HS-27A (cell line): ENCODE measurements at places on chromosomes 6 and 20.

- no peak for DNase-seq
Observed at GRCh38 chr6:115270953-115271352, 789.7 kb downstream of the FRK start.

DNA sequence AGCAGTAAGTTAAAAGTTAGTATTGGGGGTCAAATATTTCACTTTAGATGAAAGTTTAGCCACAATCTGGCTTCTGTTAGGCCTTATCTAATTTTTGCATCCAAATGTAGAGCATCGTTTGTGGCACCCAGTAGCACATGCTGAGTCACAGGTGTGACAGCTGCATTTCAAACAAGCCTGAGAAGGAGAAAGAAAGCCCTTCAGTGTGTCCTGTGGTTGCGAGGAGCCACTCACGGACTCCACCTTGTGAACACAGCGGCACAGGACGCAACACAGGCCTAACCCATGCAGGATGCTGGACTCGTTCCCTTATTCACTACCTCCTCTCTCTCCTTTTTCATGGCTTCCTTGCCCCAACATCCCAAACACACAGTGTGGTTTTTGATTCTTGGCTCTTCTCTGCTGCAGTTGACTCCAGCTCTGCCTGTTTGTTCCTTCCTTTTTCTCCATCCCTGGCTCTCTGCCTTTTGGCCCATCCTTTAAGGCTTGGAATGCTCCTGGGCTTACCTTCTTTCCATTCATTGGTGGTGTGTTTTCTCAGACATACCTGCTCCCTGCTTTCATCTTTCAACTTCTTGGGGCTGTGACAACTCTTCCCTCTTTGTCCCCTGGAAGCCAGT, 124.2 kb downstream of the SLC16A10 start:
- no peak for DNase-seq

DNA sequence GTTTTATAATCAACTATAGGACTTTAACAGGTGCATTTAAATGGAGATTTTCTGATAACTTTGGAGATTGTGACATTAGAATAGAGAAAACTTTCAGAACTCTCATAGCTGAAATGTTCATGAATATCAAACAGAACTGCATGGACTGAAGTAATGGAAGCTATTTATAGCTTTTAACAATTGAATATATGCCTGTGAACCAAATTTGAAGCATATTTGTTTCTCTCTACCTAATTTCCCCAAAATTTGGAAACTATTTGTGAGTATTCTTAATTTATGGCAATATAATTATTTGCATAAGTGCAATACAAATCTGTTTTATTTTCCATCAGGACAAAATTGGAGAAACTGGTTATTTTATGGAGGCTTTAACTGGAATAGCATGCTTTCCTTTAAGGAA, 96.6 kb downstream of the PLG start:
- no peak for DNase-seq

DNA sequence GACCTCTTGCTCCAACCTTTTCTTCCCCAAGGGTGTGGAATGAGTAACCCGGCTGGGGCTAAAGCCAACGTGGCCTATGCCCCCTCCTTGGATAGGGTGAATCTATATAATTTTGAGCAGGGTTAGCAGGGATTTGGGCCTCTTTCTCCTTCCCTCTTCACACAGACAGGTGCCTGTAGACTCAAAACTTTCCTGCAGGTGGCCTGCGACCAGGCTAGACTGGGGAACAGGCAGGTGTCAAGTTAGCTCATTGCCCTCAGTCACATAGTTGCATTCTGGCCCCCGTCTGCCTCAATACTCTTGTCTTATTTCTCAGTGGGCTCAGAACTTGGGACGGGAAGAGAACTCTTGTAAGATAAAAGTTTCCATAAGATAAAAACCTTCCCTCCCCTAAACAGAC, 243.0 kb downstream of the ATXN1 start:
- no peak for DNase-seq

DNA sequence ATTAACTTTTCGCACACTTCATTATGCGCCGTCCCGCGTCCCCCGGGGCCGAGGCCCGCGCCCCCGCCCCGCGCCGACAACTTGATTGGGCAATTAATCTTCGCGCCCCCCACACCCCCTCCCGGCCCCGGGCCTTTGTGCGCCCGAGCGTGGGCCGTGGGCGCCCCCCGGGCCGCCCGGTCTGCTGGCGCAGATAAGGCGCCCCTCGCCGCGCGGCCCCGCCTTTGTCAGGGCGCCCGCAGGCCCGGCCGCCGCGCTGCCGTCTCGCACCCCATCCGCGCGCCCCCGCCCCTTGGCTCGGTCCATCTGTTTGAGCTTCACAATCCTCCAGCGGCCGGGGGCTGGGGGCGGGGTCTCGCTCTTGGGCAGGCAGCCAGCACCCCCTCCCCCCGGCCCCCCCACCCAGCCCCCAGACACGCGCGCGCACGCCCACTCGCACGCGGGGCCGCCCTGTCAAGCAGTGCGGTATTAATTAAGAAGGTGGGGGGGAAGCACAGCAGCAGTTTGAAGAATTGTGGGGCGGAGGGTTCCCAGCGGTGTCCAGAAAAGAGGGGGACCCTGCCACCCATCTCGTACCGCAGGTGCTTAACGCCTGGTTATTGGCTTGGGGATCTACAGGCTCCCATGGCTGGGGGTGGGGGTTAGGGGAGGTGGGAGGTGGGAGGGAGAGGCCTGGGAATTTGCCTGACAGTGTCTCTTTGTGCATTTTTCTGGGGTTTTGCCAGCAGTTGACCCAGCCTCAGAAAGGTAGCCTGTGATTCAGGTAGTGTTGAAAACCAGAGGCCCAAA, 34.6 kb upstream of the SCRT2 start:
- no peak for DNase-seq

- DNase-seq = no peak
Observed at GRCh38 chr20:17109307-17109706, 117.5 kb upstream of the PCSK2 start.

DNA sequence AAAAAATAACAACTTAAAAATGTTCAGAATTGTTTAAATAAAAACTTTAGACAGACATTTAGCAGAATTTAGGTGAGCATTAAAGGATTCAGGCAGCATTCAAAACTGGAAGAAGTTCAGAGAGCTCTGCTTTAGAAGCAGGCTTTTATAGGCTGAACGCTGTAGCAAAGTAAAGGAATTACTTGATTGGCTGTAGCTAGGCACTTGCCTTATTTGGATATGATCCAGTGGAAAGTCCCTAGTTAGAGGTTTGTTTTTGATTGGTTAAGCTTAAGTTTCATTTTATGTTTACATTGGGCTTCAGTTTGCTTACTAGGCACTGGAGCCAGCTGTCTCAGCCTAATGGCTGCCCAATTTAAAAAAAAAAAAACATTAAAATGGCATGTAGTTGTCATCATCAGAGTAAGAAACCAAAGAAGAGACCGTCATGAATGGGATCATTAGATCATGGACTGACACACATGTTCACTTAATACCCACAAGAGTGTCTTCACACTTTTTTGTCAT, 65.1 kb downstream of the CBFA2T2 start:
- DNase-seq = no peak

- DNase-seq = no peak
Observed at GRCh38 chr6:108441141-108441540, 119.6 kb upstream of the FOXO3 start.

DNA sequence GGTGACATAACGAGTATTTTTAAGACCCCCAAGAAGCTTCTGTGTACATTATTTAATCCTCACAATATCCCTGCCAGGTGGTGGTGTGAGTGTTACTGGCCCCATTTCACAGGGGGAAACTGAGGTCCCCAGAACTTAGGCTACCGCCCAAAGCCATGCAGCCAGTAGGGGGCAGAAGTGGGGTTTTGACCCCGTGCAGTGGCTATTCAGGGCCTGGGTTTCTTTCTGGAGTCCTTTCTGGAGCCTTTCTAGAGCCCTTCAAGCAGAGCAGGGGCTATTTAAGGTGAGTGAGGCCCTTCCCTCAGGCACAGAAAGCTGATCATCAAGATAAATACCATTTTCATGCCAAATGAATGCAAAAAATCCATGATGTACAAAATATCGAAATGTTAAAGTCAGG, 59.0 kb downstream of the CTCFL start:
- DNase-seq = no peak

- DNase-seq = no peak
Observed at GRCh38 chr6:89404512-89404911, 7.6 kb downstream of the RRAGD start.

GRCh38 chr20:51094221-51094620, 71.3 kb upstream of the KCNG1 start:
- DNase-seq = no peak

DNA sequence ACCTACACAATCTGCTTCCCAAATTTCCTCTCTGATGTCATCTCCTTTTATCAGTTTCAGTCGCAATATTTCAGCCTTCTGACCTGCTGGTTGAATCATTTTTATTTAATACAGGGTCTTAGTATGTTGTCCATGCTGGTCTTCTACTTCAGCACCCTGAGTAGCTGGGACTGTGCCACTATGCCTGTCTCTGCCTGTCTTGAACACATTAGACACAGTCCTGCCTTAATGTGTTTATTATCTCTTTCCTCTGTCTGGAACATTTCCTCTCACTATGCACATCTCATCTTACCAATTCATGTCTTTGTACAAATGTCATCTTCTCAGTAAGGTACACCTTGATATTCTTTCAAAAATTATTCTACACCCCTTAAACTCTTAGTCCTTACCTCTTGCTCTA, 106.5 kb downstream of the THEMIS start:
- no peak for DNase-seq

DNA sequence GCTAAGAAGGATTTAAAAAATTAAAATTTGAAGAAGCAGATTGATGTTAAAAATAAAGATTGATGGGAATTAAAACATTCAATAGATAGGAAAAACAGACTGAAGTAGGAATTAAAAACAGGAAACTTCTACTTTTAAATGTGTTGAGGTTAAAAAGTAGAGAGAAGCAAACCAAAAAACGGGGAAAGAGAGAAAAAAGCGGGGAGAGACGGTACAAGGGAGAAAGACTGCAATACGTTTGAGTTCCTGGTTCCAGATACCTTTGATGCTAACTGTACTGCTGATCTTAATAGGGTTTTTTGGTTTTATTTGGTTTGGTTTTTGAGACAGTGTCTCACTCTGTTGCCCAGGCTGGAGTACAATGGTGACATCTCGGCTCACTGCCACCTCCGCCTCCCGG, 27.0 kb downstream of the LOC128125822 start:
- no peak for DNase-seq

GRCh38 chr6:161200610-161201370, 73.1 kb downstream of the AGPAT4 start:
- DNase-seq = no peak

GRCh38 chr20:12036142-12036541, 118.4 kb downstream of the BTBD3 start:
- no peak for DNase-seq

DNA sequence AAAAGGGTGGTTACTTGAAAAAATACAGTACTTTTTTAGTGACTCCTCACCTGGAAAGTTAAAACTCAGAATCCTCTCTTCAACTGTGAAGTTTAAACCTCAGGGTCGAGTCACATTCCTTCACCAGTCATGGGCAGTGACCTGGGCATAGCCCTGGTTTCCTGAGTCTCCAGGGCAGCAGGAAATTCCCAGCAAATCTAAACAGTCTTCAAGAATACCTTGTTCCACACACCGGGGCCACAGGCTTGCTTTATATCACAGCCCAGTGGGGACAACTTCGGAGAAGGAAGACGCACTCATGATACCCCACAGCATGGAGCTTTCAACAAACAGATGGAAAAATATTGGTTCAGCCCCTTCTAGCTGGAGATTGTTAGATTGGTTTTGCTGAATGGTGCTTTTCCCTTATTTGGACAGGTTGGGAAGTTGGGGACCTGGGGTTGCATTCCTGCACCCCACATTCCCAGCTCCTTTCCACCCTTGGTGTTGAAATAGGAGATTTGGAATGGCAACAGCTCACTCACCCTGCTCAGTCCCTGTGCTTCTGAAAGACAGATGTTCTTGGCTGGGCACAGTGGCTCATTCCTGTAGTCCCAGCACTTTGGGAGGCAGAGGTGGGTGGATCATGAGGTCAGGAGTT, 113.0 kb upstream of the TMEM170B start:
- no peak for DNase-seq

GRCh38 chr6:7579851-7580250, 10.1 kb upstream of the SNRNP48 start:
- no peak for DNase-seq

DNA sequence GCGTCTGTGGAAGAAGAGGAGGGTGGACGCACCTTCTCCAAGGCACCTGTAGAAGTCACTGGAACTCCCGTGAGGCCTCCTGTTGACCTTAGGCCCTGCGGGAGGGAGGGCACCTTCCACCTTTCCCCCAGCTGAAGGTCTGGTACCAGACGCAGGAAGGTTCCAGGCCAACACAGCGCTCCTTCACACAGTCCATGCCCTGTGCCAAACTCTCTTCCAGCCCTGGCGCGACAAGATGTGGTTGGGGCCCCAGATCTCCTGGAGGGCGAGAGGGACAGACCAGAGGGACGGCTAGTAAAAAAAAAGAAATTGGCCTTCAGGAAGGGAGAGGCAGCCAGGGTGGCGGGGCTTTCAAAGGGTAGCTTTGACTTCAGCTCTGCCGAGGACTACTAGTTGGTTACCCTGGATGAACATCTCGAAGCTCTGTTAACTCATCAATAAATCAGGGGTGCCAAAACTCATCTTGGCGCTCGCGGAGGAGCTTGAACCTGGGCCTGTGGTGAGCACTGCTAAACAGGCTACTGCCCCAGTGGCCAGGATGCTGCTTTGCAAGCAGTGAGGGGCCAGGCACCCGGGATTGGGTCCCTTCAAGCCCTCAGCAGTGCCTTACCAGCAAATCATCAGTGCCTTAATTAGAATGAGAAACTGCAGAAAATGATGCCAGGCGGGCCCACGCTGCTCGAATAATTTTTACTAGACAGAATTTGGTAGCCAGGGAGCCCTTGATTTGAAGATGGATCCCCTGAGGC, 14.9 kb downstream of the AARS2 start:
- DNase-seq = no peak

- no peak for DNase-seq
Observed at GRCh38 chr20:42483730-42484303, 705.9 kb downstream of the PTPRT start.

DNA sequence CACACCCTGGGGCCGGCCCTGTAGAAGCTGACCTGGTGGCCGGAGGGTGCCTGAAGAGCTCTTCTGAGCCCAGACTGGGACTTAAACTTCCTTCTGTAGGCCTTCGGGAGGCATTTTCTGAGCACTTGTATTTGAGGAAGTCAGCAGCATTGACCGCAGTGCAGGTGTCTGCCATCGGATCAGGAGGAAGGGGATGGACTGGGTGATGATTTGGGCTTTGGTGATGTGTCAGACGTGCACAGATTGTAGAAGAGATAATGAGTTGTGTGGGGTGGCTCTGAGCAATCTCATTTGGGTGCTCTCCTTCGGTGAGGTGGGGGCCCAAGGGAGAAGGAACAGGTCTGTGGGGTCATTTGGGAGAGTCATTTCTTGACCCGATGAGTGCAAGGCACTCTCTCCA, 150.9 kb downstream of the ARID1B start:
- DNase-seq = no peak

- DNase-seq = no peak
Observed at GRCh38 chr20:16011519-16011918, 561.7 kb downstream of the KIF16B start.

- no peak for DNase-seq
Observed at GRCh38 chr6:56820060-56820459, 134.8 kb upstream of the BEND6 start.
